ENCODE measurements at places on chromosomes 11 and 22.

DNA sequence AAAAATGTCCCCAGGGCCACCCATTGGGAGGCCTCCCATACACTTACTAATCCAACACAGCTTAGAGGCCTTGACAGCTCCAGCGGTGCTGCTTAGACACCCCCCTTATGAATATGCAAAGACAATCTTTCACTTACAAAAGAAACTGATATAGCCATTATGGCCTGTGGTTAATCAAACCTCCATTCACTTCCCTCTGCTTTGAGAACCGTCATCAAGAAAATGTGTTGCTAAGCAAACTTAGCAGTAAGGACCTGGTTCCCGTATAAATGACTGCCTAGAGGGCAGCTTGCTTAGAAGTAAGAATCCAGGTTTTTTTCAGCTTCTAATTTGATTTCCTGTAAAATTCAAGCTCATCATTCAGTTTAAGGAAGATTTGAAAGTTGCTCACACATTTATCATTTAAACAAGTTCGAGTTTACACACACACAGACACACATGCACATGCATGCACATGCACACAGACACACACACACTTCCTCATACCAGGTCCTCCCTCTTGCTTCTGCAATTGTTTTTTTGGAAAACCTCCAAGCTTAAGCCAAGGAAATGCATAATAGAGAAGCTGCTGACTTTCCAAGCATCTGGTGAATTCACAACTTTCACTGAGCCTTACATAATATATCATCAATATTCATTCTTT, 137.7 kb upstream of the BLID start:
- DNase-seq, result no peak

DNA sequence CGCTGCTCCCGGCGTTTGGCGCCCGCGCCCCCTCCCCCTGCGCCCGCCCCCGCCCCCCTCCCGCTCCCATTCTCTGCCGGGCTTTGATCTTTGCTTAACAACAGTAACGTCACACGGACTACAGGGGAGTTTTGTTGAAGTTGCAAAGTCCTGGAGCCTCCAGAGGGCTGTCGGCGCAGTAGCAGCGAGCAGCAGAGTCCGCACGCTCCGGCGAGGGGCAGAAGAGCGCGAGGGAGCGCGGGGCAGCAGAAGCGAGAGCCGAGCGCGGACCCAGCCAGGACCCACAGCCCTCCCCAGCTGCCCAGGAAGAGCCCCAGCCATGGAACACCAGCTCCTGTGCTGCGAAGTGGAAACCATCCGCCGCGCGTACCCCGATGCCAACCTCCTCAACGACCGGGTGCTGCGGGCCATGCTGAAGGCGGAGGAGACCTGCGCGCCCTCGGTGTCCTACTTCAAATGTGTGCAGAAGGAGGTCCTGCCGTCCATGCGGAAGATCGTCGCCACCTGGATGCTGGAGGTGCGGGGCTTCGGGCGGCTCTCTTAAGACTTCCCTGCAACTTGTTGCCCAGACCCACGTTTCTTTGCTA, at the start of gene CCND1:
Gene CCND1, plus strand, starts transcription at position 162 of the 587 bp plus-strand sequence. Its CDS starts 158 bp downstream, at position 320.
- peak; percentile 87 for DNase-seq

DNA sequence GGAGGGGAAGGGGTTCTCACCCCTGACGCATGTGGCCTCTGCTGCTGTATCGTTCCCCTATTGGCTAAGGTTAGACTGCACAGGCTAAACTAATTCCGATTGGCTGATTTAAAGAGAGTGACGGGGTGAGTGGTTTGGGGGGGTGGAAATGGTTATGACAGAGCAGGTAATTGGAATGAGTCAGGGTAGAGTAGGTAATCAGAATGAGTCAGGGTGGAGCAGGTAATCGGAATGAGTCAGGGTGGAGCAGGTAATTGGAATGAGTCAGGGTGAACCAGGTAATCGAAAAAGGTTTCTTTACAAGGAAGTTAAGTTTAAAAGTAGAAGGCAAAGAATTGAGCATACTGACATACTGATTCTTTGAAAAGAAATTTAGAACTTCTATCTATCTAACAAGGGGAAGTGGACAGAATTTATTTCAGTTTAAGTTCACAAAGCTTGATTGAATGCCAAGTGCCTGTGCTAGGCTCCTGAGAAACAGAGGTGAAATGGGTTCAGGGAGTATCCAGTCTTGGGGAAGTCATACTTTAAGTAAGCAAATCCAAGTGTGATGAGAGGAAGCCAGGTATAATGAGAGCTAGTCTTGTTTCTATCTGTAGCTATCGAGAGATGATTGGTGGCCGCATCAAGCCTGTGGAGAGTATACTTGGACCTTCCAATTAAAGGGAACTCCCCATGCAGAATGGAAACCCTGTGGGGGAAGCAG, 58.0 kb downstream of the C11orf91 start:
- no peak for DNase-seq

DNA sequence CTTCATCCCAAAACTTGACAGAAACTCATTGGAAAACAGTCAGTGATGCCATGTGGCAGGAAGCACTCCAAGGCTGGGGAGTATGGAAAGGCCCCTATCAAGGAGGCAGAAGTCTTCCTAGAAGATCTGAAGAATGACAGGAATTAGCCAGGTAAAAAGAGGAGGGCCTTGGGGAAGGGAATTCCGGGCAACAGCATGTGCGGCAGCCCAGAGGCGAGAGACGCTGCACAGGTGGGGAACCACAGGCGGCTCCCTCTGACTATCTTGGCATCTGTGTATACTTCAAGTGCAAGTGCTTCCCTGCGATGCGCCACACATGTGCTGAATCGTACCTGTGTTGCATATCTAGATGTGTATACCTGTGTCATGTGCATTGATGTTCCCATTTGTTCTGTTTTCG, 12.7 kb downstream of the PDE2A start:
- no peak for DNase-seq

DNA sequence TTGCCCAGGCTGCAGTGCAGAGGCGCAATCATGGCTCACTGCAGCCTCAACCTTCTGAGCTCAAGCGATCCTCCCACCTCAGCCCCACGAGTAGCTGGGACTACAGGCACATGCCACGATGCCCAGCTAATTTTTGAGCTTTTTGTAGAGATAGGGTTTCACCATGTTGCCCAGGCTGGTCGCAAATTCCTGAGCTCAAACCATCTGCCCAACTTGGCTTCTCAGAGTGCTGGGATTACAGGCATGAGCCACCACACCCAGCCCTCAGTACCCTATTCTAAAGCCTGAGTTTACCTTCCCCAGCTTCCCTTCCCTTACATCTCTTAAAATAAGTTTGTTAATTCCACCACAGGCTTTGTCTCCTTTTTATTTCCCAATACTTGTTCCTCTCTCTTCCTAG, 59.1 kb downstream of the AMBRA1 start:
- DNase-seq, result no peak

GRCh38 chr11:123083623-123084029, 21.7 kb upstream of the HSPA8 start:
- peak; percentile 73 for DNase-seq

GRCh38 chr11:96260532-96260931, 82.5 kb downstream of the MAML2 start:
- DNase-seq, result no peak

All from spleen (tissue), 13 donors.